H1 (cell line): ENCODE measurements at places on chromosomes 2 and 18.

DNA sequence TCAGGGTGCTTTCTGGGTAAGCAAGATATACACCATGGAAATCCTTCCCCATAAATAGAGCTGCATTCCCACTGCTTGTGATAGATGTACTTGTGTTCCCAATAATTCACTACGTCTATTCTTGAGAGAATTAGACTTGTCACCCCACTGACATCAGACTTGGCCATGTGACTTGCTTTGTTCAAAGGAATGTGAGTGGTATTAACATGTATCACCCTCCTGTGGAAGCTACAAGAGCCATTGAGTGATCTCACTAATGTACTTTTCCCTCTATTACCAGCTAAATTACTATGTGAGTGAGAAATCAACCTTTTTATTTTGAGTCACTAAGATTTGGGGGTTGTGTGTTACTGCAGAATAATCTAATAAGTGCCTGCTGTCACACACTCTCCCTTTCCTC lies 176.0 kb downstream of the CCDC178 start:
- DNase-seq = no peak

- DNase-seq = no peak
These were observed 99.6 kb upstream of the ST3GAL5 start for GRCh38 chr2:85988175-85988913.

- no peak for DNase-seq
These were observed 62.3 kb upstream of the SPAG16 start for GRCh38 chr2:213221957-213222356.

GRCh38 chr2:72254831-72255451 lies 107.3 kb upstream of the CYP26B1 start:
- no peak for DNase-seq

- DNase-seq = no peak
These were observed 31.4 kb downstream of the LGALSL start for GRCh38 chr2:64485331-64485730.

- DNase-seq = no peak
These were observed 96.6 kb downstream of the BIRC6 start for GRCh38 chr2:32453242-32454062.

GRCh38 chr2:208062961-208063360 lies 37.6 kb upstream of the PLEKHM3 start:
- no peak for DNase-seq

DNA sequence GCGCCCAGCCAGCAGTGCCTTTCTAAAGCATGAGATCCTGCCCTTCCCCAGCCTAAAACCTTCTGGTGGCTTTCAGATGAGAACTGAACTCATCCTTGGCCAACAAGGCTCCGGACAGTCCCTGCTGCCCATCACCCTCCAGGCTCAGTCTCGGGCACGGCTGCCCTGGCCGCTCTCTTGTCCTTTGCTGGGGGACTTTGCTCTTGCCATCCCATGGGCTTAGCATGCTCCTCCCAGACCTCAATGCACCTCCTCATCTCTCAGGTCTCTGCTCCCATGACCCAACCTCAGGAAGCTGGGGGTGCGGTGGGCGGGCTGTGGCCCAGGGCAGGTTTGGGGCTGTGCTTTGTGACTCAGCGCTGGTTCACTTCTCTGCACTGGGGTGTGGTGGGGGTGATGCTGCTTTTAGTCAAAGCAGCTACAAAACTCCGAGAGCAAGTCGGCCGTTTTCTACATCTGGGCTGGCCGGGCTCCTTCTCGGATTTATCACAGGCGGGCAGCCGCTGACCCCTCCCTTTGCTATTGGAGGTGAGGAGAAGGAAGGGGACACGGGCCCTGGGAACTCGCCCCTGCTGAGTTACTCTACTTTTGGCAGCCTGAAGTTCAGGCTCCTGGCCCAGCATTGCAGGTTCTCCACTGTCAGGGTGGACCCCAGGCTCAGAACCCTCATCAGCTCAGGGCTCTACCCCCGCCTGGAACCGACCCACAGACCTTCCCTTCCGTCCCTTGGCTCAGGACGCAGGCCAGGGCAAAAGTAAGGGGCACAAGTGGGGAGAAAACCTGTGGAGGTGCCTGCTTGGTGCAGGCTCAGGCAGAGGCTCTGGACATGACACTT lies 90.6 kb upstream of the TAF1B start:
- DNase-seq = no peak
